ENCODE measurements at places on chromosomes 2 and 18.

DNA sequence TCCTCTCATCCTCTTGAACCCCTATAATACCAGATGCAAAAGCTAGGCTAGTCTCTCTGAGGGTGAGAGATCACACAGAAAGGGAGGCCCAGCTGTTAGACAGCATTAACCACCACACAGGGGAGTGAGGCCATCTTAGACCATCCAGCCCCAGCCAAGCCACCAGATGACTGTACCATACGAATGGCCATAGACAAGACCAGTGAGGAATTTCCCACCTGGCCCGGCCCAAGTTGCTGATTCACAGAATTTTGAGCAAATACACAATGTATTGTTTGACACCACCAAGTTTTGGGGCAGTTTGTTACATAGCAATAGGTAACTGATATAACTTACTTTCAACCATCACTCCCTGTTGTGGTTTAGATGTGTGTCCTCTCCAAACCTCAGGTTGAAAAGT is 98.2 kb upstream of the CTNNA2 start:
- DNase-seq, result no peak
- H3K4me3 ChIP-seq, result no peak overlapping the region
- no peaks in the 10 kb centered on the region for H3K36me3 ChIP-seq

DNA sequence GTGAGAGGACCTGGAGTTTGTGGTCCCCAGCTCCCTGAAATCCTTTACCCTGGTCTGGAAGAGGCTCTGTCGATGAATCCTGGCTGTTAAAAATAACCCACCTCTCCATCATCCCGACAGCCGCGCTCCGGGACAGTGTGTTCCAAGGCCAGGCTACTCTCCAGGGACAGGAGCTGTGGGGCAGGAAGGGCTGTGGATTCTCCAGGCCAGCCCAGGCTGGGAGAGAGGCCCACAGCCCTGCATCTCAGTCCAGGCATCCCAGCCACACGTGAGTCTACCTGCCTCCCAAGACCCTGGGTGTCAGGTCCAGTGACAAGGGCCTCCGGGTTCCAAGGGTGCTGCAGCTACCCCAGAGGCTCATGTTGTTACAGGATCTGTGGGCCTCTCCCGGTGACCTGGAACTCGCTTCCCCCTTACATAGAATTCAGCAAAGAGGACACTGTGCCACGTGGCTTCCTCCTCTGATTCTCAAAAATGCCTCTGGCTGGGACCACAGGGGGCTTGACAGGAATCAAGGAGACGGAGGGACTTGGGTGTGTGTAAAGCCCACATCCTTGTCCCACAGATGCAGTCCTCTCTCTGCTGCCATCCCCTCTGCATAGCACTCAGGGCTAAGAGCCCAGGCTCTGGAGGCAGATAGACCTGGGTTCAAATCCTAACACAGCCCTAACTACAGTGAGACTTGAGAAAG is 17.3 kb downstream of the ADRA2B start:
- H3K4me3 ChIP-seq, result no peak overlapping the region
- H3K36me3 ChIP-seq, result no peaks in the 10 kb centered on the region
- no peak overlapping the region for H3K27ac ChIP-seq
- no peak for DNase-seq
- no peaks in the 10 kb centered on the region for H3K4me1 ChIP-seq

GRCh38 chr2:108829578-108830310 is 43.2 kb downstream of the CCDC138 start:
- no peaks in the 10 kb centered on the region for H3K36me3 ChIP-seq
- DNase-seq, result no peak
- no peak overlapping the region for H3K27ac ChIP-seq
- no peaks in the 10 kb centered on the region for H3K27me3 ChIP-seq

GRCh38 chr2:147806846-147807245 is 38.0 kb upstream of the ACVR2A start:
- H3K27me3 ChIP-seq, result no peaks in the 10 kb centered on the region
- no peak for DNase-seq
- H3K36me3 ChIP-seq, result no peaks in the 10 kb centered on the region
- H3K27ac ChIP-seq, result no peak overlapping the region

DNA sequence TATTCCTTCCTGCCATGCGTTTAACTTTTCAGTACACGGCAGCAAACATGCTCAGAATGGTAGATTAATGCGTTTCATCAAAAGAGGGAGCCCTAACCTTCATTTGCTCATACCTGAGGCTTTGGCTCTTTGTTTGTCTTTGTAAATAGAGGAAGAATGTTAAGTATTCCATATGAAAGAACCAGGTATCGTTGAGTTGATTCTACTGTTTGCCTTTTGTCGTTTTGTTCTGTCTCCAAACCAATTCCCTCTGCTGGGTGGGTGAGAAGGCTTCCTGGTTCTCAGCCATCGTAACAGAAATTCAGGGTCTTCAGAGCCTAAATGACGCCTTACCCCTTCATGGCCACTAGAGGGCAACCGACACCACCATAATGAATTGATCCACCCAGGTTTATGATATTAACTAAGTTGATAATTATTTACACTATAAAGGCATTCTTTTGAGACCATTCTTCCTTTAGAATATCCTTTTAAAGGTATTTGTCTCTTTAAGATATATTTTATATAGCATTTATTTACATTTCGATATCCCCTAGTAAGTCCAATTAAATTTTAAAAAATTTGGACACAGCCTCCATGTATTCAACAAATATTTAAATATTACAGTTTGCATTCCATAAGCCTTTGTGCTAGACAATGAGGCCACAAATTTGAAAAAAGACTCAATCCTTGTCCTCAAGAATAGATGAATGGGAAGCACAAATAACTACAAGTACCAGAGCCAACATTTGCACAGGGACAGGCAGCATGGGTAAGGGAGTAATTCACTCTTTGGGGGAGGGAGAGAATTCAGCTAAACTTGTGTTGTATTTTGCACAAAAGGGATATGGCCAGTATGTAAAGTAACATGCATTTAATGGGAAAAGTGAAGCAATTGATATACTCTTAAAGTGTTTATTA is 48.1 kb downstream of the TIMM21 start:
- peaks cover 3% of the 10 kb centered on the region for H3K27me3 ChIP-seq
- peak overlapping the region; percentile 48 for H3K4me3 ChIP-seq
- no peaks in the 10 kb centered on the region for H3K36me3 ChIP-seq
- H3K27ac ChIP-seq, result no peak overlapping the region

- DNase-seq, result no peak
- H3K4me1 ChIP-seq, result peaks cover 32% of the 10 kb centered on the region
- no peak overlapping the region for H3K4me3 ChIP-seq
- no peaks in the 10 kb centered on the region for H3K27me3 ChIP-seq
Measured at GRCh38 chr2:240569998-240570530, 1.8 kb downstream of the RNPEPL1 start.

GRCh38 chr2:85433511-85434089 is 15.1 kb downstream of the SH2D6 start:
- H3K27ac ChIP-seq, result no peak overlapping the region
- DNase-seq, result no peak
- H3K4me3 ChIP-seq, result no peak overlapping the region
- no peaks in the 10 kb centered on the region for H3K36me3 ChIP-seq

- no peaks in the 10 kb centered on the region for H3K4me1 ChIP-seq
- DNase-seq, result no peak
- no peaks in the 10 kb centered on the region for H3K36me3 ChIP-seq
- no peak overlapping the region for H3K27ac ChIP-seq
Measured at GRCh38 chr2:226488034-226488433, 311.6 kb downstream of the IRS1 start.

DNA sequence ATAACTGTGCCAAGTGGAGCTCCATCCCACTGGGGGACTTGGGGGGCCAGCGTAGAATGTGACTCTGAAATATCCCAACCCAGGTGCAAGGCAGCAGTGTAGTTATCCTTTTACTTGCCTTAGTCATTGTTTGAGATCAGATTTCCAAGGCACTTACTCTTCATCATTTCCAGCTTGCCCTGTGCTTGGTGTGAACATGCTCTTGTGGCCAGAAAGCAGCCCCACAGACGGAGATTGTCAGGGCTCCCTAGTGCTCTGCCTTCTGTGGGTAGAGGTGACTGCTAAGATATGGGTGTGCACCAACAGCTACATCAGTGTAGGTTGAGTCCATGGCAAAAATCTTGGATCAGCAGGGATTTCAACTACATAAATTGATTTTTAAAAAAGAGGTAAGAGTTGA is 2010.0 kb upstream of the PIK3C3 start:
- H3K4me3 ChIP-seq, result no peak overlapping the region
- H3K27ac ChIP-seq, result no peak overlapping the region
- peaks cover 17% of the 10 kb centered on the region for H3K4me1 ChIP-seq
- no peaks in the 10 kb centered on the region for H3K27me3 ChIP-seq
- no peak for DNase-seq
- H3K36me3 ChIP-seq, result no peaks in the 10 kb centered on the region

GRCh38 chr2:42296226-42296625 is 64.8 kb downstream of the COX7A2L start:
- H3K27ac ChIP-seq, result no peak overlapping the region
- H3K27me3 ChIP-seq, result no peaks in the 10 kb centered on the region
- no peak for DNase-seq
- H3K4me3 ChIP-seq, result no peak overlapping the region

DNA sequence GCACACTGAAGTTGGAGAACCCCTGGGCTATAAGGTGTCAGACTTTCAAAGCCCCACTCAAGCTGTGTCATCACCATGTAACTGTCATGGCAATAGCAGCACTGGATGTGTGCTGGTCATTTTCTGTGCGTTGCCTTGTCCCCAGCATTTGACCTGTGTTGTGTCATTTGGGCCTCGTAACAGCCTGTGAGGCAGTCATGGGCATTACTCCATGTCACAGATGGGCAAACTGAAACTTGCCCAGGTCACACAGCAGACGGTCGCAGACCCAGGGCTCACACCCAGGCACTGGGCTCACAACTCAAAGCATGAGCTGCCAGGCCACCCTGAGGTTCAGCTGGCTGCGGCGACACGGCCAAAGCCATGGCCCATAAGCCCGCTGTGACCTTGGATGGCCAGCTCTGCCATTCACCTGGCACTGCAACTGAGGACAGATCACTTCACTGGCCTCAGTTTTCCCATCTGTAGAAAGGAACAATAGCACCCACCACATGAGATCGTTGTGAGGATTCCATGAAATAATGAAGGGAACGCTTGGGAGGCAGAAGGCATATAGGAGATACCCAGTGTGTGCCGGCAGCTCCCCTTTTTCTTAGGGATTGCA is 36.7 kb downstream of the INHBB start:
- no peaks in the 10 kb centered on the region for H3K36me3 ChIP-seq
- no peak overlapping the region for H3K4me3 ChIP-seq
- H3K4me1 ChIP-seq, result no peaks in the 10 kb centered on the region

- no peak for DNase-seq
- no peak overlapping the region for H3K4me3 ChIP-seq
Measured at GRCh38 chr2:22487036-22487435, 897.9 kb upstream of the KLHL29 start.

GRCh38 chr2:238486123-238486848 is 59.6 kb downstream of the ASB1 start:
- no peak overlapping the region for H3K4me3 ChIP-seq
- no peaks in the 10 kb centered on the region for H3K36me3 ChIP-seq
- no peaks in the 10 kb centered on the region for H3K4me1 ChIP-seq
- no peak overlapping the region for H3K27ac ChIP-seq
- H3K27me3 ChIP-seq, result no peaks in the 10 kb centered on the region
- DNase-seq, result no peak

- no peak for DNase-seq
- H3K4me3 ChIP-seq, result no peak overlapping the region
- no peaks in the 10 kb centered on the region for H3K36me3 ChIP-seq
- no peak overlapping the region for H3K27ac ChIP-seq
Measured at GRCh38 chr2:220811952-220812570, 760.0 kb downstream of the EPHA4 start.

DNA sequence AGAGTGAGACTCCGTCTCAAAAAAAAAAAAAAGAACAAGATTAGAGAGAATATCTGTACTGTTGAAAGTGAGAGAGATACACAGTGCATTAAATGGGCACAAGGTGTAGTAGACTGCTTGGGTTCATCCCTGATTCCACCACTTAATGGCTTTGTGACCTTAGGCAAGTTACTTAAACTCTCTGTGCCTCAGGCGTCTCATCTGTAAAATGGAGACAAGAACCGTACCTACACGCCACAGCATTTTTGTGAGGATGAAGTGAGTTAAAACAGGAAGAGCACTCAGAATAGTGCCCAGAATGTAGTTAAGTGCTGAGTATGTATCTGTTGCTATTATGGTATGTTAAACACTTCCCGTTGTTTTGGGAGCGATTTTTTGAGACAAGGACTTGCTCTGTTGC is 64.3 kb downstream of the MTHFD2 start:
- H3K4me1 ChIP-seq, result no peaks in the 10 kb centered on the region
- H3K4me3 ChIP-seq, result no peak overlapping the region
- H3K27me3 ChIP-seq, result peaks cover 2% of the 10 kb centered on the region
- no peak for DNase-seq

- no peak overlapping the region for H3K27ac ChIP-seq
- H3K4me1 ChIP-seq, result peaks cover 24% of the 10 kb centered on the region
- no peak overlapping the region for H3K4me3 ChIP-seq
Measured at GRCh38 chr2:112194482-112194881, 56.3 kb downstream of the FBLN7 start.

GRCh38 chr2:70310899-70311298 is 9.0 kb upstream of the FAM136A start:
- H3K36me3 ChIP-seq, result no peaks in the 10 kb centered on the region
- no peaks in the 10 kb centered on the region for H3K4me1 ChIP-seq
- no peak for DNase-seq
- no peak overlapping the region for H3K27ac ChIP-seq

DNA sequence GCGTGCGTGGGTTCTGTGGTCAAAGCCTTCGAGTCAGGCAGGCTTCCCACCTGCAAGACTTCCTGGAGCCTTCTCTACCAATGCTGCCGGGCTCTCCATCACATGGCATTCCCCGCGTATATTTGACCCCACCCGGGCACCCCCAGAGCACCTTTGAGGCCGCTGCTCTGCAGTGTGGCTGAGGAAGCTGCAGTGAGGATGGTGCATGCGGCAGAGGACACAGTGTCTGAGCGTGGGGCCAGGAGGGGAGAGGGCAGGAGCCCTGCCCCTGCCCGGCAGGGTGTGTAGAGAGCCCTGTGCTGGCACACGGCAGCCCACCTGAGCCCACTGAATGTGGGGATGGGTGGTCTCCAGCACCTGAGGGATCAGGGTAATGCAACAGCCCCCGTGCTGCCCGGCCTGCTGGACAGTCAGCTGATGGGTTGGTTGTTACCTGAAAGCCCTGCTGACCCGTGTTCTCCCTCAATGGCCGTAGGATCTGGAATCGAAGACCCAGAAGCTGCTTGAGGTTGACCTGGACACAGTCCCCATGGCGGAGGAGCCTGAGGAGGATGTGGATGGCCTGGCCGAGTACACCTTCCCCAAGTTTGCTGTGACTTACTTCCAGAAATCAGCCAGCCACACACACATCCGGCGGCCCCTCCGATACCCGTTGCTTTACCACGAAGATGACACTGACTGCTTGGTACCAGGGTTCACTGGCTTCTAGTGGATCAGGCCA is 36.8 kb upstream of the GPR17 start:
- H3K27ac ChIP-seq, result no peak overlapping the region
- peaks cover 4% of the 10 kb centered on the region for H3K27me3 ChIP-seq

Data from endothelial cell of umbilical vein (primary cell).